ENCODE measurements at places on chromosomes 7 and 10. TPM values are rescaled to one million over a fixed set of nuclear protein-coding genes. Genes with fewer than 3 reads are reported as not detected.

DNA sequence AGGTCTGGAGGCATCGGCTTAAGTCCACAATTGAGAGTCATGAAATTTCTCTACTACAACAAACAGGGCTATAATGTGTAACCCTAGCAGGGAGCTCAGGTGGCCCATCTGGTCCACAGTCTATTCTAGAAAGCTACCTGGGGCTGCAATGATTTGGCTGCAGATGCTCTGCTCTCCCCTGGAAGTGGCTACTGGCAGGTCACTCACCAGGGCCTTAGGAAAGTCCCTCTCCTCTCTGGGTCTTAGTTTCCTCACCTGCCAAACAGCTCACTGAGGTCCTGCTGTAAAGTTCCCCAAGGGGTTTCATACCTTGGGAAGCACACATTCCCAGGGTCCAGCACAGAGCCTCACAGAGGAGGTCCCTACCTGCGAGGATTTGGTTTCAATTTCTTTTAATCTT lies 2.5 kb downstream of the IGFBP3 start:
- DNase-seq: no peak

DNA sequence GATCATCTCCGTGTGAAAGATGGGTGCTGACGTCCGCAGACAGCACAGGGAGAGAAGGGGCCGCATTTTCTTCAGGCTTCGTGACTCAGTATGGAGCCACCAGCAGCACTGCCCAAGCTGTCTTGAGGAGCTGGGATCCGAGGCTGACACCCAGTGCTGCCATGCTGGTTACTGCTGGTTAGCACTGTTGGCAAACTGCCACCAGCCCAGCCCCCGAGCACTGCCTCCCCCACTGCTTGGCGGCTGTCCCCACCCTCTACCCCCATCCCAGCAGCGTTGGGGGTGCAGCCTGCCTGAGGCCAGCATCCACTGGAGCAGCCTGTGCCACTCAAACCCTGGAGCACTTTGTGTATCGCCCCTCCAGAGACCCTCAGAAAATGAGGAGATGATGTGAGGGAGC lies 35.8 kb upstream of the EN2 start:
- no peak for DNase-seq

DNA sequence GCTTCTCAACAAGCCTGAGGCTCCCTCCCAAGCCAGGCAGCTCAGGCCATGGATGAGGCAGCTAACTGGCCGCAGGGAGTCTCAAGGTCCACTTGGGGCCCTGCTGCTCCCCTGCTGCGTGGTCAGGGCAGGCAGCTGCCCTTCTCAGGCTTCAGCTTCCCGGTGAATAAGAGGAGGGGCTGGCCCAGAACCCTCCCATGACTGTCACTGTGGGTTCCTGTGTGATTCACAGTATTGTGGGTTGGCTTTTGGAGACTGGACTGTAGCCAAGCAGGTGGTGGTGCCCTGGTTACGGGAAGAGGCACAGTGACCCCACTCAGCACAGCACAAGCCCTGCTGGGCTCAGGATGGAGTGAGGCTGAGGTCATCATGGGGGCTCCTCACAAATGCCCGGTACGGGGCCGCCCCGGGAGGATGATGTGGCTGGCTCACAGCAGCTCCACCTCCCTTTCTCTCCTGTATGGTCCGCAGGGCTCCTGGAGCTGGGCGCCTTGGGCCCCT lies 189.8 kb downstream of the HECW1 start:
- no peak for DNase-seq

GRCh38 chr7:139776486-139777132 lies 1.2 kb downstream of the HIPK2 start:
- no peak for DNase-seq

DNA sequence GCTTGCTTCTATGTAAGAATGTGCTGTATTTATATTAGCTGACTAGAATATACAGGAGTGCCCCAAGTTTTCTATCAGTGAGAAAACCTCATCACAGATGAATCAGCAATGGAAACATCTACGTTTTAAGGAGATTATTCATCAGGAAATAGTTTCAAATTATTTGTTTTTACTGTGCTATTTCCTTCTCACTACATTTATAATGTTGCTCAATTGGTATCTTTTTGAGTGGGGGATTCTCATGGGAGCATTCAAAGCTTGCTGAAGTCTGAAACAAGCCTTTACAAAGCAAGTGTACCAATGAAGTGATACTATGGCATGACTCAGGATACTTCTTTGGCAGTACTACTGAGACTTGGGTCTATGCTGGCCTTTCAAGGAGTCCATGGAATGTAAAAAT lies 191.1 kb upstream of the SLC26A5 start:
- DNase-seq: no peak

- DNase-seq: no peak
Measured at GRCh38 chr7:114364151-114364550, 50.5 kb upstream of the FOXP2 start.

DNA sequence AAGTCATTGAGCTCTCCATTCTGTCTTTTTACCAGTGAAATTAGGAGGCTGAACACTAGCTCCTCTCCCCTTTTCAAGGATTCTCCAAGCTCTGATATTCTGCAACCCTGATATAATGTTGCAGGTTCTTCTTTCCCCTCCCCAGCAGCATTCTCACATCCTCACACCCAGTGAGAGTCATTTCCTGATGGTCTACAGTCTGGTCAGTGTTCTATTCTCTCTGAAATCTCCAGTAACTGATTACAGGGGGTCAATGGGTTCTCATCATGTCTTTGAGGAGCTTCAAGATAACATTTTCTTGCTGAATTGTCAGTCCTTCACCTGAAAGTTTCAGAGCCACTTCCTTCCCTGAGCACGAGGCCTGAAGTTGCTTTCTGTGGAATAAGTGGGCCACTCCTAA lies 299.4 kb downstream of the PTEN start:
- no peak for DNase-seq

GRCh38 chr7:121873289-121874194 lies 581 bp downstream of the PTPRZ1 start:
- peak; percentile 50 for DNase-seq

DNA sequence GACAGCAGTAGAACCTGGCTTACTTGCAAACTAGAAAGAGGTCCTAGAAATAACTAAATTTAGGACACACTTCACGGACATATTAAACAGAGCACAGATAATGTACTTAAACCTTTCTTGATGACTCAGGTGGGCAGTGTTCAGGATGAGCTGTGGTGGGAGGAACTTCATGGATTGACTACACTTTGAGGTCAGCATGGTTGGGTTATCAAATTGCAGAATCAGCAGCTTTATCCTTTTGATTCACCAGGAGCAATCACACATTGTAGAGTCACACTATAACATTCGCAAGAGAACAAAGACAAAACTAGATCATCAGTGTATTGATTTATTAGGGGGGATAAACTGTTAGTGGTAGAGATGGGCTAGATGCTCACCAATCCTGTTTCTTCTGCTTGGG lies 38.6 kb upstream of the AGK start:
- no peak for DNase-seq

GRCh38 chr7:96837593-96837992 lies 127.9 kb upstream of the SEM1 start:
- no peak for DNase-seq

DNA sequence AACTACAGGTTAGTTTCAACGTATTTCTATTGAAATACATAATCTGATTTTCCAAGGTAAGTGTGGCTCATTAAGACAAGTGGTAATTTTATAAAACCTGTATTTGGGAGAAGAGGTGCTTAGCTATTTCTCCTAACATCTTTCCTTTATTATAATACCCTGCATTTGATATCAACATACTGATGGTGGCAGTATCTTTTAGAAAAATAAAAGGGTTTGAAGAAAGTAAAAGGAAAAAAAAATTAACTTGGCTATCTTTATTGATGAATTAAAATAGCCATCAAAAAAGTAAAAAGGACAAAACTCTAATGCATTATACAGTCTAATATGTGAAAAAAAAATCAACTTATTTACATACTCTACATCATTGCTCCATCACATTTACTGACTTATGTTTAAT lies 68.0 kb downstream of the NRBF2 start:
- no peak for DNase-seq

- DNase-seq: peak; percentile 88
Measured at GRCh38 chr10:79938728-79939406, 10.0 kb downstream of the SFTPD start.

- no peak for DNase-seq
Measured at GRCh38 chr10:74329873-74330272, 178.9 kb downstream of the ADK start.

DNA sequence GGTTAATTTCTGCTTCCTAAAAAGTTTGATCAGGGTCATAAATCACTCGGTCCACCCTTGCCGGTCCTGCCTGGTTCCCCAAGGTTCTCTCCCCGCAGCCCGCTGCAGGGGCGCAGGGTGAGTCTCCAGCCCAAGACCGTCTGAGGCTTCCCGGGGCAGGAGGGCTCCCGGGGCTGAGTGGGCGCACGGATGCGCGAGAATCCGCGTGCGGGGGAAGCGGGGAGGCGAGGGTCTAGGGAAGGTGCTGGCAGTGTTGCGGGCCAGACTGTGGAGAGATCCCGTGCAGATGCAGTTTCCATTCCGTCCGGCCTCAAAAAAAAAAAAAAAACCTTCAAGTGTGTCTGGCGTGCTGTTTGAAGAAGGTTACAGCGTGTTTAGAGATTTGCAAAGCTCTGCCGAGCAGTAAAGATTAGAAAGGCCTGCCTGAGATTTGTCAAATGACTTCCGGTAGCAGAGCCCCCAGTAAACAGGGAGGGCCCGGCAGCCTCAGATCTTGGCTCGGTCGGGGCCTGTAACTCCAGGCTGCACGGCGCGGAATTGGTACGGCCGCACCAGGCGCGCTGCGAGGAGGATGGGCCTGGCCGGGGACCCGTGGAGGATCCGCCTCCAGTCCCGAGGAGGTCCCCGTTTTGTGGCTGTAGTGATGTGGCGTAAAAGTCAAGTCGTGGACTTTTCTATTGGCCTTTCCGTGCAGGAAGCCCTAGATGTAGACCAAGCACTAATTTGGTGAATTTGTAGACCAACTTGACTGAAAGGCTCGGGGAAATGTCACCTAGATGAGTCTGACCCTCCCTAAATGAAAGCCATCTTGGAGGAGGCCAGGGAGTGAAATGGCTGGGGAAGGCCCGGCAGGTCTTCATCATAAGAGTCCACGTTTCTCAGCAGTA lies 293.2 kb upstream of the NFE2L3 start:
- no peak for DNase-seq

ASZ1 gene
- not detected for total RNA-seq

TMEM178B gene
- 31.7 TPM for total RNA-seq

MMRN2 gene
- 35.8 TPM for total RNA-seq
